Left lobe of liver (tissue), 2 donors: ENCODE measurements at places on chromosomes 3 and 15. TPM values are rescaled to one million over a fixed set of nuclear protein-coding genes. Genes with fewer than 3 reads are reported as not detected.

GRCh38 chr3:72388644-72389043 is 459.6 kb downstream of the SHQ1 start:
- DNase-seq = no peak

Gene VEPH1
- 0.58 TPM for total RNA-seq

DNA sequence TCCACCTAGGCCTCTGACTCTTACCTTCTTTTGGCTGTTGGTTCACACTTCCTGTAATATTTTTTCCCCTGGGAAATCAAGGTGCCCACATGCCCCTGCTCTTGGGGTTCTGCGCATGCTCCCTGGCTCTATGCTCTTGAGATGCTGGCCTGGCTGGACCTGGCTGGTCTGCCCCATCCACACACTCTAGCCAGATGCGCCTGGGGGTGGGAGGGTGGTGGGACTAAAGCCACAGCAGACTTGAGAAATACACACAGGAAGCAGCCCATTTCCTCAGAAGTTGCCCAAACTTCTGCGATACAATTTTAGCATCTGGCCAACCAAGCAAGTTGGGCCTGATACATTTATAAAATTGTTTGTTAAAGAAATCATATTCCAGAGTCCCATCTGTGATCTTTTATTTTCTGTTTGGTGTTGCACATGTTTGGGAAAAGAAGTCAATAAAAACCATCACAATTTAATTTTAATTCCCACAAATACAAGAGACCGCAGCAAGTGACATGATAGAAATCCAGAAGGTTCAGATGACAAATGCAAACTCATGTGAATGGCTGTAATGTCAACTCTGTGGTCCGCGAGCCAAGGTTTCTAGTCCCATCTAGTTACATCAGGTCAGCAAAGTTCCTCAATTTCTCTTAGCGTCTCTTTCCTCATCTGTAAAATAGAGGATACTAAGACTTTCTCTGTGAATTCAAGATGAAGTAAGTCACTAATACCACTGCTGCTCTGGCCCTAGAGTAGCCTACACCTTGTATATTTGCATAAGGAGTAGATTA is 55.9 kb upstream of the MEF2A start:
- no peak for DNase-seq

DNA sequence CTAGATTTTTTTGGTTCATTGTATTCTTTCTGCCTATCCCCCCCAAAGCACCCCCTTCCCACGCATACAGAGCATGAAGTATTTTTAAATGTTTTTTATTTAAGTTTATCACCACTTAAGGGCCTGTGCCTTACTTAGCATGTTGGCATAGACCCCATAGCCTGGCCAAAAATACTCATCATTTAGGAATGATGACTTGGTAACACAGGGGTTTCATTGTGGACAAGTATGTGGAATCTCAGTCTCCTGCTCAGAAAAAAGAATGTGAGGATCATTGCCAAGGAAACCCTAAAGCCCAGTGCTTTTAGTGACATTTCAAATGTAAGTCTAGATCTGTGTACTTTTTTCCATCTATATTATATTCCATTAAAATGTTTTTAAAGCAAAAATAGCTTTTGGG is 146.3 kb downstream of the ALCAM start:
- DNase-seq = no peak

GRCh38 chr3:39905788-39906187 is 96.4 kb downstream of the MYRIP start:
- no peak for DNase-seq

Gene ACAD11
- total RNA-seq = 104 TPM

Gene PLA2G4E
- not detected for total RNA-seq

Gene MTFMT
- 9.9 TPM for total RNA-seq

GRCh38 chr3:150303768-150304167 is 104.3 kb upstream of the TSC22D2 start:
- no peak for DNase-seq

DNA sequence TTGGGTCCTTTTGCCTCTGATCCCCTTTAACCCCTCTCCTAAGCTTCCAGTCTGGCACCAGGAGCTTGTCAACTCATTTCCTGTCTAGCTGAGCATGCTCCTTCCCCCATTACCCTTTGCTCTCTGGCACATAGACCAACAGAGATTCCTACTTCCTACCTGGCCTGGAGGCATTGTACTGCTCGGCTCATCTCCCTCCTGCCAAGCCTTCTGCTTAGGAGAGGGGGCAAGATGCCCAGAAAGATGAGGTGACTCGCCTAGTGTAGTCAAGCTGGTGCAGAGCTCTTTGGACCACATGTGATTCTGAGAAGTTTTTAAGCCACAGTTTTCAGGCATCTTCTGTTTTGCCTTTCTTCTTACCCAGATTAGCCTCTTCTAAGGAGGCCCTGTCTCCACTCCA is 95.4 kb downstream of the ZNF621 start:
- no peak for DNase-seq

Gene CACNA2D2
- 0.50 TPM for total RNA-seq

DNA sequence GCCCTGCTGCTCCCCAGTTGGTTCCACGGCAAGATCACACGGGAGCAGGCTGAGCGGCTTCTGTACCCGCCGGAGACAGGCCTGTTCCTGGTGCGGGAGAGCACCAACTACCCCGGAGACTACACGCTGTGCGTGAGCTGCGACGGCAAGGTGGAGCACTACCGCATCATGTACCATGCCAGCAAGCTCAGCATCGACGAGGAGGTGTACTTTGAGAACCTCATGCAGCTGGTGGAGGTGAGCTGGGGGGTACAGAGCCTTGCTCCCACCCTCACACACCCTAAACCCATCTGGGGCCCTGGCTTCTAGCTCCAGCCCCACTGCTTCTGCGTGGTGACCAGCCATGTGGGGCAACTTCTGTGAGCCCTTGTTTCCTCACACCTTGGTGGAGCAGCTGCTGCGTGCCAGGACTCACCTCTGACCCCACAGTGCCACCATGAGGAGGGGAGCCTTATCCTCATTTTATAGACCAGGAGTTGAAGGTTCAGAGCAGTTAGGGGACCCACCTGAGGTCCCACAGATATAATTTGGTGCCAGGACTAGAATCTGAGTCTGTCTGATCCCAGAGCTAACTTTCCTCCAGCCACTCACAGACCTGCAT is 13.3 kb upstream of the LMAN1L start:
- peak; percentile 67 for DNase-seq

DNA sequence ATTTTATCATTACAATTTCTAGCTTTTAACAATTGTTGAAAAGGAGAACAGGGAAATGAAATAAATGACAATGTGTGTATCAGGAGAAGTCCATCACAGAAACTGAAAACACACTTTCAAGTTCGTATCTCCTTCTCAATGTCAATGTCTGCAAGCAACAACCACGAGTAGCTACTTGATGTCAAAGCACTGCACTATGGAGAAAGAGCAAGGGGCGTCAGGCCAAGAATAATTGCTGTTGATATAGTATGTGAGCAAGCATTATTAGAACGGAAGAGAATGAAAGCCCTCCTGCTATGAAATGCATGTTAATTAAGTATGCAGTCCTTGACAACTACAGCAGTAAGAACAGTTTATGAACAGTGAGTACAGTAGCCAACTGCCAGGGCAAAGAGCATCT is 1250.1 kb downstream of the ZPLD1 start:
- no peak for DNase-seq

GRCh38 chr3:151964743-151965142 is 91.3 kb downstream of the SUCNR1 start:
- DNase-seq = no peak

GRCh38 chr15:25849157-25849921 is 13.8 kb downstream of the ATP10A start:
- DNase-seq = no peak

GRCh38 chr3:101925564-101925963 is 76.2 kb downstream of the NFKBIZ start:
- no peak for DNase-seq

Gene ATP10A
- total RNA-seq = 0.50 TPM

Gene CCDC13
- total RNA-seq = 1.6 TPM

Gene SLCO2A1
- 7.4 TPM for total RNA-seq

Gene TMEM266
- total RNA-seq = not detected

DNA sequence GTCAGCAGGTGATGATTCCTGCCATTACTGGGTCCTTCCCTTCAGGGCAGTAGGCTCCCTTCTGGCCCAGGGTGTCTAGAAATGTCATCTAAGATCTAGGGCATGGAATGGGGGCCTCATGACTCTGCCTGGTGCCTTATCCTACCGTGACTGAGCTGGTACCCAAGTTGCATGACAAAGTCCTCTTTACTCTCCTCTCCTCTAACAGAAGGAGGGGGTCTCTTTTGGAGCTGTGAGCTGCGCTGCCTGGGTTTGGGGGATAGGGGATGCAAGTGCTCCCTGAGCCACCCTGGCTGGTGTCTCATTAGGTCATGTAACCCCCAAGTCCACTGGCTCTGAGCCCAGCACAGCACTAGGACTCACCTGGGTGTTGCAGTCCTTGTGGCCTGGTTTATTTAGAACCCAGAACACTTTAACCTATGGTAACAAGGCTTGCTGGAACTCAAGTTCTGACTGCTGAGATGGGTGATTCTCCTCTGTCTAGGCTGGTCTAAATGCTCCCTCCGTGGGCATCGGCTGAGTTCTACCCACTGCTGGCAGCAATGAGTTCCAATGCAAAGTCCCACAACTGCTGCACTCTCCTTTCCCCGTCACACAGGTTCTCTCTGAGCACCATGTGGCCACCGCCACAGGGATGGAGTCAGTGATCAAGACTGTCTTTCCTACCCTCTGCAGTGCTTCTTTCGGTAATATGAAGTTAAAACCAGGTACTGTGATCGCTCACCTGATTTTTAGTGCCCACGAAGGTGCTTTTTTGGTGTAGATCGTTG is 34.0 kb downstream of the XXYLT1 start:
- DNase-seq = peak; percentile 31

- DNase-seq = peak; percentile 63
These were observed 10.8 kb downstream of the GLYCTK start for GRCh38 chr3:52298149-52299098.

- no peak for DNase-seq
These were observed 481.7 kb downstream of the TUSC7 start for GRCh38 chr3:117191245-117191644.

- DNase-seq = no peak
These were observed 22.9 kb downstream of the SECISBP2L start for GRCh38 chr15:49023354-49023753.

GRCh38 chr15:88800026-88800425 is 3.2 kb upstream of the ACAN start:
- DNase-seq = no peak

- DNase-seq = no peak
These were observed 83.5 kb upstream of the ADPGK start for GRCh38 chr15:72866866-72867616.
